ENCODE measurements at places on chromosomes 6 and 20.

- DNase-seq = no peak
These were observed 58.4 kb upstream of the TOP1 start for GRCh38 chr20:40970218-40970617.

DNA sequence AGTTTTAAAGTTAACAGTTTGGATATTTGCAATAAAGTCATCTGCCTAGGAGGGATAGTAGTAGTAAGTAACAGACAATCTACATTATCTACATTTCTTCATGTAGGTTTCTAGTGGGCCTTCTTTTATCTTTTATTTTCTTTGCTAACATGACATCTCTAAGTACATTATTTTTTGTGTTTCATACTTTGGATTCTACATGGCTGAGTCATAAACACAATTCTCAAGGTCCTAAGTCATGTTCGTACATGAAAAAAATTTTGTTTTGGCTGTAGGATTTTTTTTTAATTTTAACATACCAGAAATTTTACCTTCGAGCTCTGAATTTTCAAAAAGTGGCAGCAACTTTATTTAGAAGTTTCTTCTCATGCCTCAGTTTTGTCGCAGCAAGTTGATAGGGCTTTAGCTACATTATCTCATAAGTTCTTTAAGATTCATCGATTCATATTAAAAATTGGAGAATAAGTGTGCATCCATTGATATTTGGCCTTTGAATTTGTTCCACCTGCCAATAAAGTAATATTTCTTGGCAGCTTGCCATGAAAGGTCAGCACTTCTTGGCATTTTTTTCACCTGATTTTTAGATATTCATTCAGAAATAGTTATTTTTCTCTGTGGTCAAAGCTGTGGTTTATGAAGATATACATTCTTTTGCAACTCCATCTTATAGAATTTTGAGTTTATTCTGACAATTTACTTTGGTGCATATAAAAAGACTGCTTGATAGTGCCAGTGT lies 146.2 kb downstream of the GRIK2 start:
- DNase-seq = peak; percentile 64

GRCh38 chr20:25100914-25101313 lies 19.0 kb upstream of the VSX1 start:
- DNase-seq = no peak

- DNase-seq = no peak
These were observed 1375.0 kb downstream of the EPHA7 start for GRCh38 chr6:92044312-92044711.

DNA sequence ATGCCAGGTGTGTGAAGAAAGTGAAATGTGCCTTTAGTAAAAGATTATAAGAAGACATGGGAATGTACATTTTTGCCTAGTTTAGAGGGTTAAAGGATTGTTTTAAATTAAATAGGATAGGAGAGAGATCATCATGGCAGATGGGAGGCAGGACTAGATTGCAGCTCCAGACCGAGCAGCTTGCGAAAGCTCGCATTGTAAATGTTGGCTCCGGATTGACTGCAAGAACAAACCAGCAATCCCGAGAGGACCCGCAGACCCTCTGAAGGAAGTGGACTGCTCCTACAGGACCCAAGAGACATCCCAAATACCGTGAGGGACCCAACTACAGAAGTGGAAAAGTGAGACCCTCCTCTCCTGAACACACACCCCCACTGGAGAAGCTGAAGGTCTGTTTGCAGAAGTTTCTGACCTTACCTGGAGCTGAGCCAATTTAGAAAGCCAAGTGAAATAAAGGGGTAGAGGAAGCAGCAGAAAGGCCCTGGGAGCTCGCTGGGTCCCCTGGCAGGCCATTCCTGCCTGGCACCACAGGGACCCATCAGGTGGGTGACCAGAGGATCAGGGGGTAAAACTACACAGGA lies 30.0 kb upstream of the TPD52L1 start:
- no peak for DNase-seq

DNA sequence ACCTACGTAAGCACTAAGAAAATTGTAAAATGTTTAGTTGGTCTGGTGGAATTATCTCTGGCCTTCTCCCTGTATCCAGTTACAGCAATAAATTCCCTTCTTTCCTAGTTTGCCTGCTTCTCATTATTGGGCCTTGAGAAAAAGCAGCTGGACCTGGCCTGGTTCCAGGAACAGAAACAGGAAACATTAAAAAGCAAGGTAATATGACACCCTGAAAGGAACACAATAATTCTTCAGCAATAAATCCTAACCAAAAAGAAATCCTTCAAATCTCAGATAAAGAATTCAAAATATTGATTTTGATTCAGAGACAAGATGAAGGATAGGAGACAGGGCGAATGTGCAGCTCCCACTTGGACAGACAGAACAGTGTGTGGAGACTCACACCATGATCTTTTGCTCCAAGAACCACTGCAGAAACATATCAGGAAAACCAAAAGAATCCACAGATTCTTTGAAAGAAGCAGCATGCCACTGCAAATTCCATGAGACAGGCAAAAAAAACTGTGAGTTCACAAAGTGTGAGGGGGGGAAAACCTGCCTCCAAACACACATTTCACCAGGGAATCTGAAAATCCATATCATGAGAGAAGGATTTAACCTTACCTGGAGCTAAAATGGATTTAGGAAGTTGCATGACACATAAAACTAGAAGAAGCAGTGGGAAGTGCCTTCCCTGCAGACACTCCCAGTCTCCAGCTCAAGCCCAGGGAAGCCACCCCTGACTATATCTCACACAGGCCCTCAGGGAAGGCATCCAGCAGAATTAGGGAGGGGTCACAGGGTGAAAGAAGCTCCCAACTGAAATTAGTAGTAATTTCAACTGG lies 28.9 kb downstream of the TREM1 start:
- peak; percentile 49 for DNase-seq

DNA sequence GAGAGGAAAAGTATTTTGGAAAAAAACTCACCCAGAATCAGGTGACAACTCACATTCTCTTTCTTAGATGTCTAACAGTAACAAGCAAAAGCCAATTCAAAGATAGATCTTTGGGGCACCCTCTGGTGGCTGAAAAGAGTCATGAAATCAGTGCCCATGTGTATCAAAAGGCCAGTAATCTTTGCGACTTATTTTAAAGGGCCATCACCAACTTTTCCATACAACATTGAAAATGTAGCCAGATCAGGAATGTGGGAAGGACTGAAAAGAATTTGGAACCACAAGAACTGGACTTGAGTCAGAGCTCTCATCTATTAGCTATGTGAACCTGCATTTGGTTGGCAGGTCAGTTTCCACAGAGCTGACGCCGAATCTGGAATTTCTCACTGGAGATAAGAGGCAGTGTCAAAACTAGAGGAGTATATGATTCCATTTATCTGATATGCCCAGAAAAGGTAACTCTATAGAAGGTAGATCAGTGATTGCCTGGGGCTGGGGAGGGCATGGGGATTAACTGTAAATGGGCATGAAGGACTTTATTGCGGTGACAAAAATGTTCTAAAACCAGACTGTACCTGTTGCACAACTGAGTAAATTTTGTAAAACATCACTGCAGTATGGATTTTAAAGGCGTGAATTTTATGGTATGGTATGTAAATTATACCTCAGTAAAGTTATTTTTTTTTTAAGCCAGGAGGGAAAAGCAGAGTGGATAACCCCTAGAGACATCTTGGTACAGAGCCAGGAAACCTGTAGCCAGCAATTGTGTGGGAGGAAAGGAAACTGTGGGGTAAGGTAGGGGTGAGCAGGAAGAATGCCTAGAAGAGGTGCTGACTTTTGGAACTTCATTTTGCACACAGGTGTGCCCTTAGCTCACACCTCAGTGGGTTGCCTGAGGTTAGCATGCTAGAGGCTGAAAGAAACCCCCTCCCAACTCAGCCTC lies 117.1 kb upstream of the ASF1A start:
- peak; percentile 58 for DNase-seq

GRCh38 chr6:141744971-141745370 lies 387.8 kb upstream of the GJE1 start:
- DNase-seq = no peak

GRCh38 chr20:3074812-3075211 lies 3.4 kb downstream of the OXT start:
- DNase-seq = no peak

- no peak for DNase-seq
These were observed 92.5 kb downstream of the PREP start for GRCh38 chr6:105310371-105310770.

- DNase-seq = no peak
These were observed 334.2 kb upstream of the RSPO3 start for GRCh38 chr6:126784161-126784790.

Measured in non-pigmented ciliary epithelial cell (primary cell).